ENCODE measurements at places on chromosomes 4 and X.

- no peak overlapping the region for H3K27ac ChIP-seq
- H3K36me3 ChIP-seq: no peaks in the 10 kb centered on the region
- H3K27me3 ChIP-seq: peaks cover 63% of the 10 kb centered on the region
- H3K4me3 ChIP-seq: no peak overlapping the region
- no peaks in the 10 kb centered on the region for H3K4me1 ChIP-seq
These were observed 137.2 kb upstream of the WDR1 start for GRCh38 chr4:10253765-10254164.

- no peak overlapping the region for H3K27ac ChIP-seq
- no peaks in the 10 kb centered on the region for H3K4me1 ChIP-seq
- no peaks in the 10 kb centered on the region for H3K27me3 ChIP-seq
These were observed 119.4 kb downstream of the FANCB start for GRCh38 chrX:14753441-14753840.

GRCh38 chrX:154655786-154656185 is 2.4 kb upstream of the CTAG2 start:
- H3K4me3 ChIP-seq: no peak overlapping the region
- no peak for DNase-seq
- no peaks in the 10 kb centered on the region for H3K27me3 ChIP-seq
- H3K4me1 ChIP-seq: no peaks in the 10 kb centered on the region
- no peak overlapping the region for H3K27ac ChIP-seq

GRCh38 chrX:128517691-128518090 is 465.5 kb upstream of the ACTRT1 start:
- DNase-seq: no peak
- H3K4me1 ChIP-seq: no peaks in the 10 kb centered on the region
- no peaks in the 10 kb centered on the region for H3K27me3 ChIP-seq
- H3K36me3 ChIP-seq: no peaks in the 10 kb centered on the region

- peak; percentile 21 for DNase-seq
- no peaks in the 10 kb centered on the region for H3K36me3 ChIP-seq
- no peak overlapping the region for H3K27ac ChIP-seq
- H3K4me3 ChIP-seq: peak overlapping the region; percentile 96
These were observed 1.4 kb upstream of the RPS6KA3 start for GRCh38 chrX:20267931-20268701.

DNA sequence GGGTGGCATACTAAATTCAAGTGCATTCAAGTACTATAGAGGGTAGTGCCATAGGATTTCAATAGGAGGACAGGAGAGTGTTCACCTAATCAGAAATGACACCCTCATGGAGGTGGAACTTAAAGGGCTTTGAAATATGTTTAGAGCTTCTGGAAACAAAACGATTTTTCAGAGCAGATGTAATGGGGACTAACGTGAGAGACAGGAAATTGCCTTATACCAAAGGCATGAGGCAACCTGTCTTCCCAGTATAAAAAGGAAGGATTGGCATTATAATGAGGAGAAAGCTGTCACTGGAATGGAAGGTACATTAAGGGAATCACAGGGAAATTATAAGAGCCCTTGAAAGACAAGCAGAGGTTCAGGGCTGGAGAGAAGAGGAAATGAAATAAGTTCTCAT is 116.3 kb upstream of the PNPLA4 start:
- H3K27me3 ChIP-seq: no peaks in the 10 kb centered on the region
- DNase-seq: no peak
- peaks cover 3% of the 10 kb centered on the region for H3K4me1 ChIP-seq
- no peak overlapping the region for H3K27ac ChIP-seq
- H3K4me3 ChIP-seq: no peak overlapping the region
- H3K36me3 ChIP-seq: no peaks in the 10 kb centered on the region

DNA sequence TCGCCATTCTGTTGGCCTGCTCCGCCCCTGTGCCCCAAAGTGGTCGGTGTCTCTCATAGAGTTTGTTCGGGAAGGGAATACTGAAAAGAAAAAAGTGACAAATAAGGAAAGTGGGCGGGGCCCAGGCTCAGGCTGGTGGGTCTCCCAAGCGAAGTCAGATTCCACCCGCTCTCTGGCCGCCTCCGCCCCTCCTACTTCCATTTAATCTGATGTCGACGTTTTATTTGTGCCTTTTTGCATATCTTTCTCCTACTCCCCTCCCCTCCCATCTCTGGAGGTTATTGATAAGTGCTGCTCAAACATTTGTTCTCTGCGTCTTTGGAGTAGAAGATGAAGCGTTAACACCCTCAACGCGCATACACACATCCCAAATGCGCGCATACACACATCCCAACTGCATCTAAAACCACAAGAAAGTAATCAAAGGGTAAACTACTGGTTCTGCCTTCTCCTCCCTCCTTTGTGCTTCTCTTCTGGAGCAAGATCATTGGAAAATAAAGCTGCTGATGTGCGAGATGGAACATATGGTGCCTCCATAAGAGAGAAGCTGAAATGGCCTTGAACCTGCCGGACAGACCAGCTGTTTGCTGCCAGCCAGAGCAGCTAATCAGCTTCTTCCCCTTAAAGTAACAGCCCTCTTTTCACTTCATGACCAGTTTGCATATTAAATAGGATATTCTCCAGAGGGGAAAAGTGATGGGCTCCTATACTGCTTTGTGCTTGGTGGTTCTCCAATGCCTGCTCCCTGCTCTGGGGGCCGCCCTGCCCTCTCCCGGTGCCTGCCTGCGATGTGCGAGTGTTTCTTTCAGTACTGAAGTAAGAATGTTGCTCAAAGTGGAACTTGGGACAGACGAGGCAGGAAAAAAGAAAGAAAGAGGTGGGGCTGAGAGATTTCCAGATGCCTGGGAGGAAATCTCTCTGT is 3.1 kb downstream of the MAMLD1 start:
- peak overlapping the region; percentile 87 for H3K4me3 ChIP-seq
- peak overlapping the region; percentile 44 for H3K27ac ChIP-seq
- H3K4me1 ChIP-seq: peaks cover 15% of the 10 kb centered on the region
- H3K27me3 ChIP-seq: peaks cover 8% of the 10 kb centered on the region
- H3K36me3 ChIP-seq: no peaks in the 10 kb centered on the region

GRCh38 chr4:176441594-176441993 is 121.8 kb downstream of the SPCS3 start:
- H3K27me3 ChIP-seq: no peaks in the 10 kb centered on the region
- no peaks in the 10 kb centered on the region for H3K36me3 ChIP-seq
- no peak overlapping the region for H3K4me3 ChIP-seq
- H3K27ac ChIP-seq: no peak overlapping the region

- no peak overlapping the region for H3K27ac ChIP-seq
- peaks cover 12% of the 10 kb centered on the region for H3K27me3 ChIP-seq
- H3K4me1 ChIP-seq: peaks cover 18% of the 10 kb centered on the region
- DNase-seq: no peak
- H3K4me3 ChIP-seq: no peak overlapping the region
These were observed 46.2 kb downstream of the CXCL13 start for GRCh38 chr4:77651820-77652219.

DNA sequence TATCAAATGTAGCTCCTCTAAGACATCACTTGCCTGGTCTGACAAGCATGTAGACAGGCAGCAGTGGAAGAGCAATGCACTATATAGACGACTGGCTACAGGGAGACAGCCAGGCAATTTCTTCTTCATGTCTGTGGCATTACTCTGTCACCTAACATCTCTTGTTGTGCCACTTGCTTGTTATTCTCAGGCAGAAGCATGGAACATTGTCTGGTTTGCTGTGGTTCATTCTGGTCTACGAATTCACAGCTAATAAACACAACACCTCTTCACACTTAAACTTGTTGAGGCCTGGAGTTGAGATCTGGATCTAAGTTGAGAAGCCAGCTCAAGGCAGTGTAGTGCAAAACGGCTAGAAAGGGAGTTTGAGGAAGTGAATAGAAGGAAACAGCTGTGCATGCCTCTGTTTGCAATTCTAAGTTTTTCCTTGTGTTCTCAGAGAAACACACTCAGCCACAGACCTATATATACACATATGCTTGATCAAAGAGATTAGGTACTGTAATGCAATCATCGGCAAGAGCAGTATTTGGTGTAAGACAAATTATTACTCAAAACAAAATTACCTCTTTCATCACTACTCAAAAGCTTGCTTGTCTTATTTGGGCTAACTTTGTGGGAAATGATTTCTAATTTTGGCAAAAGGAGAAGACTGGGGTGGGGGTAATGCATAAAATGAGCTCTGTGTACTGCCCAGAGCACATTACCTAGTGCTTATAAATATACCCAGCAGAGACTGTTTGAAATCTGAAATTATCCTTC is 243.8 kb downstream of the PPP3CA start:
- peak overlapping the region; percentile 48 for H3K27ac ChIP-seq
- DNase-seq: peak; percentile 35
- H3K4me1 ChIP-seq: peaks cover 48% of the 10 kb centered on the region
- peaks cover 8% of the 10 kb centered on the region for H3K36me3 ChIP-seq
- peak overlapping the region; percentile 42 for H3K4me3 ChIP-seq
- no peaks in the 10 kb centered on the region for H3K27me3 ChIP-seq

DNA sequence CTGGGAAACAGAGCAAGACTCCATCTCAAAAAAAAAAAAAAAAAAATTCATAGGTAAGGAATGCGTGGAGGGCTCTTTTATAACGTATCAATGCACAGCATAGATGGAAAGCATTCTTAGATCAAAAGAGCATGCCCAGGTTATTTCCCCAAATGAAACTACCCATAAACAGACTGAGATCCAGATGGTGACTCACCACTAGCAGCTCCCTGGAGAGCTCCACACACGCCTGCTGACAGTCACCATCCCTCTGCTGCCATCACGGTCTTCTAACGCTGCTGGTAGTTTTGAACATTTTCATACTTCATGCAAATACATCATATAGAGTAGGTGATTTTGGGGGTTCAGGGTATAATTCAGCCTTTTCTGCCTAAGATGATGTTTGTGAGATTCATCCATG is 136.9 kb downstream of the ASMT start:
- H3K4me1 ChIP-seq: no peaks in the 10 kb centered on the region
- no peak overlapping the region for H3K4me3 ChIP-seq
- H3K36me3 ChIP-seq: peaks cover 15% of the 10 kb centered on the region
- no peaks in the 10 kb centered on the region for H3K27me3 ChIP-seq

GRCh38 chr4:139242511-139243051 is 37.4 kb downstream of the MGARP start:
- peaks cover 16% of the 10 kb centered on the region for H3K4me1 ChIP-seq
- H3K4me3 ChIP-seq: no peak overlapping the region

- H3K4me3 ChIP-seq: no peak overlapping the region
- no peak for DNase-seq
- H3K27me3 ChIP-seq: no peaks in the 10 kb centered on the region
- no peak overlapping the region for H3K27ac ChIP-seq
These were observed 156.4 kb upstream of the WDR1 start for GRCh38 chr4:10273030-10273429.

DNA sequence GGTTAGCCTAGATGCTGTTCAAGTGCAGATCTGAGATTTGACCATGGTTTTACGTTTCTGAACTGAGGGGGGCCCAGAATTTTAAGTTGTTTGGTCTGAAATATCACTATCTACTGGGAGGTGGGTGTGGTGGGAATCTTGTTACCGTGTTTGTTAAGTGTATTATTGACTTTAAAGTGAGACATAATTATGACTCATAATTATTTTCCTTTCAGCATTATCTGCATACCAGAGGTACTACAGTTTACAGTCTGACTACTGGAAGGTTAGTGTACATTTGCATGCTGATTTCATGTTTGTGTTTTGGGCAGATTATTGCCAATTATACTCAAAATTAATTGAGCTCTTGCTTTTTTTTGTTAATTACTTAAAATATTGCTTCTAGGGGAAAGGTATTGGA is 101.5 kb downstream of the KDM6A start:
- H3K4me1 ChIP-seq: peaks cover 20% of the 10 kb centered on the region
- H3K36me3 ChIP-seq: peaks cover 60% of the 10 kb centered on the region
- no peak overlapping the region for H3K27ac ChIP-seq
- H3K27me3 ChIP-seq: no peaks in the 10 kb centered on the region
- H3K4me3 ChIP-seq: no peak overlapping the region

GRCh38 chrX:1425381-1425780 is 27.3 kb downstream of the ASMTL start:
- DNase-seq: no peak
- peaks cover 41% of the 10 kb centered on the region for H3K36me3 ChIP-seq
- H3K4me3 ChIP-seq: no peak overlapping the region
- H3K27ac ChIP-seq: no peak overlapping the region
- H3K27me3 ChIP-seq: no peaks in the 10 kb centered on the region
- peaks cover 15% of the 10 kb centered on the region for H3K4me1 ChIP-seq

DNA sequence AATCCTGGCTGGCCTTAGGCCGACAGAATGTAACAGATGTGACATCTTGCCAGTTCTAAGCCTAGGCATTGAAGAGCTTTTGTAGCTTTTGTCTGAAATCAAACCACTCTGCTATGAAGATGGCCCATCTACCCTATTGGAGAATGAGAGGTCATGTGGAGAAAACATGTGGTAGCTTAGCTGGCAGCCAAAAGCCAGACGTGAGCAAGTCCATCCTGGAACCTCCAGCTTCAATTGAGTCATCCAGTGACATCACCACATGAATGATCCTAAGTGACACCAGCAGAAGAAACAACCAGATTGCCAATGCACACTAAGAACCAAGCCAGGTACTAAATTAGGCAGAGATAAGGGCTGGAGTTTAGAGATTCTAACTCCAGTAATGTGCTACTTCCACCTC is 154.8 kb upstream of the ZFP42 start:
- H3K27me3 ChIP-seq: no peaks in the 10 kb centered on the region
- DNase-seq: no peak
- no peak overlapping the region for H3K27ac ChIP-seq
- no peaks in the 10 kb centered on the region for H3K4me1 ChIP-seq
- no peak overlapping the region for H3K4me3 ChIP-seq

- no peak overlapping the region for H3K4me3 ChIP-seq
- peaks cover 34% of the 10 kb centered on the region for H3K4me1 ChIP-seq
- peaks cover 55% of the 10 kb centered on the region for H3K27me3 ChIP-seq
- DNase-seq: no peak
- H3K36me3 ChIP-seq: no peaks in the 10 kb centered on the region
- peak overlapping the region; percentile 5 for H3K27ac ChIP-seq
These were observed 4.8 kb upstream of the IQSEC2 start for GRCh38 chrX:53286171-53286570.

DNA sequence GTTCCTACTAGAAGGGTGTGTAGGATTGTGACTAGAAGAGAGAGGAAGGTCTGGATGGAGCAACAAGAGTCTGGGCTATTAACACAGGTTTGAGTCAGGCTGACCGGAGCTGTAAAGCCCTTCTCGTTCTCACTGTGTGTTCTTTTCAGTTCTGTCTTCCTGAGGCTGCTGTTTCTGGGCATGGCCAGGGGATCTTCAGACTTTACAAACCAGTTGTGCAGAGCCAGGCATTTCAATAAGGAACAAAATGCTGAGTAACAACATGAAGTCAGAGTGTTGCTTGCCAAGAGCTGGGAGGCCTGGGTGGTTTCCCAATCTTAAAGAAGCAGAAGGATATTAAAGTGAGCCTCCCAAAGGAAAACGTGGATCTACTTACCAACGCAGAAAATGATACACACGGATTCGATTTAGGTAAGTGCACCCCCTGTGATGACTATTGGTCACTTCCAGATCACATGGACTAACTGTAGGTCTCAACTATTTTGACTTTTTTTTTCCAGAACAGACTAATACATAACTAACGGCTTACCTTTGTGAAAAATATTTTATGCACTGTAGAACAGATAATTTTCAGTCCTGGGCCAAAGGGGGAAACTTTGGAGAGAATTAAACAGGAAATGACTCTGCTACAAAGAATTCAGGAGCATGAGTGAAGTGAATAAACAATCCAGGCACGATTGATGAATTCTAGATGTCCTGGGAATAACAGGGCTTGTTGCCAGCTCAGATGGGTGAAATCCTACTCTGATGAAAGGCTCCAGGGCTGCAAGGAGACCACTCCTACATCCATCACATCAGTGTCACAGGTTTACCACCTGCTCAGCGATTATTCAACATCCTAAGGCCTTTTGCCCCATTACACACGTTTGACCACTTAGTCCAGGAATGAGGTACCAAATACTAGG is 94.5 kb downstream of the ANXA3 start:
- H3K27ac ChIP-seq: peak overlapping the region; percentile 85
- DNase-seq: no peak

GRCh38 chrX:53992589-53992988 is 51.7 kb downstream of the PHF8 start:
- H3K36me3 ChIP-seq: peaks cover 11% of the 10 kb centered on the region
- H3K4me1 ChIP-seq: no peaks in the 10 kb centered on the region
- no peaks in the 10 kb centered on the region for H3K27me3 ChIP-seq

All from naive B cell (primary cell).